ENCODE measurements at places on chromosomes 11 and 22. TPM values are rescaled to one million over a fixed set of nuclear protein-coding genes. Genes with fewer than 3 reads are reported as not detected.

The HPX gene
- 0.50 TPM for total RNA-seq

- peaks cover 3% of the 10 kb centered on the region for H3K27me3 ChIP-seq
- no peak for DNase-seq
- H3K4me1 ChIP-seq, result no peaks in the 10 kb centered on the region
- H3K36me3 ChIP-seq, result no peaks in the 10 kb centered on the region
- H3K4me3 ChIP-seq, result no peak overlapping the region
Measured at GRCh38 chr11:36141196-36141953, 147.8 kb downstream of the COMMD9 start.

The MAPK8IP2 gene
- total RNA-seq, result 0.09 TPM

- H3K4me3 ChIP-seq, result no peak overlapping the region
- no peak overlapping the region for H3K27ac ChIP-seq
- no peak for DNase-seq
- H3K36me3 ChIP-seq, result no peaks in the 10 kb centered on the region
- peaks cover 9% of the 10 kb centered on the region for H3K27me3 ChIP-seq
- no peaks in the 10 kb centered on the region for H3K4me1 ChIP-seq
Measured at GRCh38 chr11:67542971-67543370, 19.7 kb upstream of the CABP2 start.

DNA sequence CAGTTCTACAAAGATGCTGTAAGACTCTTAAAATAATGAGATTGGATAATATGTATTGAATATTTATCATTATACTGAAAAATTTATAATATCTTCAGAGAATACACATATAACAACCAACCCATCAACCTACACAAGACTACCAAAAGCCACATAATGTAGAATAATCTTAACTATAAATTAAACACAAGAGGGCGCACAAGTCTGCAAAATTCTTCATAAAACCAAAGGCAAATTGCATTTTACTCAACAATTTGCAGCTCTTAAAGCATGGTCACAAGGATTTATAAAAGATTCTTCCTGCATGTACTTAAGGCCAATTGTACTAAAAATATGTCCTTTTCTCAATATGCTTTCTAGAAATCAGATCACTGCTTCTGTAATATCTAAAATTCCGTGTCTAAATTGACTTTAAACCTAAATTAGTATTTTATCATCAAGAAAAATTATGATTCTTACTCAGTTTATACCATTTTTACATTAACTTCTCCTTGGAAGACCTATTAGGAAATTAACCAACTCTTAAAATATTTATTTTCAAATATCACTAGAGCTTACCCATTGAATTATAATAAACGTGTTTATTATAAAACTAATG lies 79.0 kb downstream of the TTC28 start:
- no peak overlapping the region for H3K4me3 ChIP-seq
- peaks cover 32% of the 10 kb centered on the region for H3K27me3 ChIP-seq
- no peak for DNase-seq
- no peaks in the 10 kb centered on the region for H3K36me3 ChIP-seq
- H3K4me1 ChIP-seq, result no peaks in the 10 kb centered on the region

DNA sequence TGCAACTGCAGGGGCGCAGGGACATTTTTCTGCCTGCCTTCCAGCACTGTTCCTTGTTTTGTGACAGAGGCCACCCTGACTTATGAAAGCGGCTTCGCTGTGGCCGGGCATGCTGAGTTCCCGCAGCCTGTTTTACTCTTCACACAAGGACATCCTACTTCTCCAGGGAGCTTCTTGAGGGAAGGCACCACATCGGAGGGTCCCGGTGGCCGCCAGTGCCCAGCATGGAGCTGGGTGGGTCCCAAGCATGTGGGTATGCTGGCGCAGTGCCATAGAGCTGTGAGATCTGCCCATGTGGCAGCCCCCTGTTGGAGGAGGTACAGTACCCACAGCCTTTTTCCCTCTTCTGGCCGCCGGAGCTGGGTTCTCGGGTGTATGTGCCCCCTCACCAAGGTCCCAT lies 136.1 kb downstream of the GRIK4 start:
- peaks cover 1% of the 10 kb centered on the region for H3K27me3 ChIP-seq
- H3K27ac ChIP-seq, result no peak overlapping the region
- no peak for DNase-seq
- H3K4me1 ChIP-seq, result no peaks in the 10 kb centered on the region
- H3K4me3 ChIP-seq, result no peak overlapping the region

DNA sequence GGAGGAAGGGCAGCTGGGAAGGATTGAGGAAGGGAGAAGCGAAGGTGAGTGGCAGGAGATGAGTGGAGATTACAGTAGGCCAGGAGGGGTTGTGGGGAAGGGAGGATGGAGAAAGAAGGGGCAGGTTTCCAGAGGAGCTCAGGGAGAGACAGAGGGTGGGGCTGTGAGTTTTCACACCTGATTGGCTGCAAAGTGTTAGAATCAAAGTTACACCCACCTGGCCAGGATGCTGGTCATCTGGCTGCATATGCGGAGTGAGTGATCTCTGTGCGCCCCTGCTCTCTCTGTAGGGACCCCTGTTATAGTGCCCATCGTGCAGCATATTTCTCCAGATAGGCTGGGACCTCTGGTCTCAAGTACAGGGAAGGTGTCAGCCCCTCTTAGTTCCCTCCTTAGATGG lies 18.3 kb downstream of the AMPD3 start:
- no peaks in the 10 kb centered on the region for H3K27me3 ChIP-seq
- H3K27ac ChIP-seq, result no peak overlapping the region
- peaks cover 58% of the 10 kb centered on the region for H3K36me3 ChIP-seq

DNA sequence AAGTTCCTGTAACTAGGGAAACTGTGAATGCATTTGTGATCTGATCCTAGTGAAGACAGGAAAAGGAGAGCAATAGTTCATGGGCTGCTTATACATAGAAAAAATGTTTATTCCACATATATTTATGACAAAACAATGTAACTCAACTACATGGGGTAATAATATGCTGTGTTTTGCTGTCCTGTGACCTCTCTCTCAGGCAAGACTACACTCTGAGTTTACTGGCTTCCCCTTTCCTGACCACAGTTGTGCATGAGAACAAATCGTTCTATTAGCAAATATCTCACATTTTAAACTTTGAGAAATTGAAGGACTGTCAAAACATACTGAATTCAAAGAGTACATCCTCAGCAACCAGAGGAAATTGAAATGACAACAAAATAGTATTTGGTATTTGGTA lies 161.9 kb upstream of the TRPC6 start:
- H3K27me3 ChIP-seq, result no peaks in the 10 kb centered on the region
- DNase-seq, result no peak
- no peaks in the 10 kb centered on the region for H3K4me1 ChIP-seq

DNA sequence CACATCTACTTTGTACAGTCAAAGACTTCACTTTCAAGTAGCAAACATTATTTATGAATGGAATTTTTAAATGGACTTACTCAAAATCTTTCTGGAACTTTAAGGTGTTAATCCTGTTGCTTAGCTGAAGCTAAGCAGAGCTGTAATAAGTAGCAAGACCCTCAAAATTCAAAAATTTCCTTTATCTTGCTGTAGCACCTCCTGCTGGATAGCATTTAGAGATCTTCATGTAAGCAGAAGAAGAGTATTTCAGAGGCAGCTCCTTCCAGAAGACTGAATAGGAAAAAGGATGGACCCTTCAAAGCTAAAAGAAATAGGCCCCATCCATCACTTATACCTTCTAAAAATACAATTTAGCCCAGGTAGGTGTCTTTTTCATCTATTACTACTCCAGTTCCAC lies 3.4 kb downstream of the PHF21A start:
- DNase-seq, result no peak
- peaks cover 54% of the 10 kb centered on the region for H3K4me1 ChIP-seq
- H3K36me3 ChIP-seq, result peaks cover 6% of the 10 kb centered on the region
- H3K27me3 ChIP-seq, result no peaks in the 10 kb centered on the region

The NARS2 gene
- 34.1 TPM for total RNA-seq
